ENCODE measurements at places on chromosomes 5 and 9.

DNA sequence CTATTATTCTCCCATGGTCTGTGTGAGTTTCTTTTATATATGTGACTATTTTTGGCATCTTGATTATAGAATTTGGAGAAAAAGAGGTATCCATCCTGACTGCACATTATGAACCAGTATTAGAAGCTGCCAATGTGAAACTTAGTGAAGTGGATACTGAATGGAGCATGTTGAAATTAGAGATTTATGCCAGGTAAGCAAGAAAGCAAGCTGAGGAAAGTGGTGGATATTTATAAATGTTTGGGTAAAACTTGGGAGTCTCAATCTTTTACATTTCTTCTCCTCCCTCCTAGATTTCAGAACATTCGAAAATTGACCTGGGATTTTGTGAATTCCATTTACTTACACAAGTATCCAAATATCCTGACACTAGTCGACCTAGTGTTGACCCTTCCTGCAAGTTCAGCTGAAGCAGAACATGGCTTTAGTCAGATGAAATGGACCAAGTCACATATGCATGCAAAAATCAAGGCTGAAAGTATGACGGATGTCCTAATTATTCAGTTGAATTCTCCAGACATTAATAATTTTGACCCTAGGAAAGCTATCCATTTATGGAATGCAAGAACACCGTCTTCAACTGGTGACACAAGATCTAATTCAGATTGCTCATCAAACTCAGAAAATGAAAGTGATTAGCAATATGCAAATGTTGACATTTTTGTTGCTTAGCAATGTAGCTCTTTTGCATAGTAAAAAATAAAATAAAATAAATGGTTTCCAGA, 66.8 kb upstream of the IL7R start:
- no peak for DNase-seq

DNA sequence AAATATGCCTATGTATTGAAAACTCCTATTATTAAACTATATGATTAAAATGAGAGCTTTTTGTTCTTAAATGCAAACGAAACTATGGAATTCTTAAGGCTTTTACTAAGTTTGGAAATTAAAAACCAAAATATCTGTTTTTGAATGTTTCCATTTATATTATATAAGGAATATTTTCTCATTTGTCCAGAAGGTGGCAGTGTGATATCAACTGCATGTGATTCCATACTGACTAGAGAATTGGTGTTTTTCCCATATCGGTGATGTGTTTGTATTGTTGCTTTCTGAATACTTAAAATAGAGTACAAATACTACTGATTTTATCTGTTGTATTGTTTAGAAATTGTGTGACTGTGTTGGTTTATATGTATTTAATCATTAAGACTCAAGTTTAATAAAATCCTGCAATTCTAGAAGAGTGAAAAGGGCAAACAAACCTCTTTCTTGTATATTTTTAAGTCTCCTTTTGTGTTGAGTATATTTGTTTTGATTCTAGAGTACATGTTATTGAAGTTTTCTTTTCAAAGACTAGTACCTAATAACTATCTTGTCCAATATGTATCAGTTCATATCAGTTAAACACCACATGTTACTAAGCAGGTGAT, 320.8 kb downstream of the CCDC171 start:
- DNase-seq, result no peak

DNA sequence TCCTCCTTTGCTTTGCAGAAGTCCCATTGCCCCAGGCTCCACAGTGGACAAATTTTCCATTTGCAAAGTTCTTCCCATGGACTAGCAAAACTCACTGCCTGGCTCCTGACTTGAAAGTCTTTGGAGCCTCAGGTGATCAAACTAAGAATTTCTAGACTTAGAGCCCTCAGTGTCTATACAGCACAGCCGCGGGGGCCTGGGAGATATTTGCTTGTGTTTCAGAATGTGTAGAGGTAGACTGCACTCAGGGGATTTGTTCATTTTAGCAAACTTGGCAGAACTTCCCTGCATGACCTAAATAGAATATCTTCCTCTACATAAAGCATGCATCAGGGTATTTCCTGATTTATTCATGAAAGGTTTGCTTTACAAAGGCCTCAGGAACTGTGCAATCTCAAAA, 384.2 kb upstream of the ZNF462 start:
- DNase-seq, result no peak

- DNase-seq, result no peak
Observed at GRCh38 chr5:68141494-68141893, 74.1 kb upstream of the PIK3R1 start.

- DNase-seq, result no peak
Observed at GRCh38 chr5:180100621-180101450, 29.3 kb upstream of the RNF130 start.

DNA sequence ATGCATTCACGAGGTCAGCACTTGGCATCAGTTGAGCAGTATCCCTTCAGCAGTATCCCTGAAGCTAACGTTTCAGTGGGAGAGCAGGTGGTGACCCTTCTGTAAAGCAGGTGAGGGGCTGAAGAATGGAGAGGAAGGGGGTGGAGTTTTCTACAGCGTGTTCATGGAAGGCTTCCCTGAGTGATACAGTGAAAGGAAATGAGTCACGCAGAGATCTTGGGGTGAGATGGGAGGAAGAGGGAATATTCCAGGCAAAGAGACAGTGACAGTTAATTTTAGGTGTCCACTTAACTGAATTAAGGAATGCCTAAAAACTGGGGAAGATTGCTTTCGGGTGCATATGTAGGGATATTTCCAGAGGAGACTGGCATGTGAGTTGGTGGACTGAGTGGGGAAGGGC, 25.7 kb downstream of the TAS2R1 start:
- DNase-seq, result no peak

DNA sequence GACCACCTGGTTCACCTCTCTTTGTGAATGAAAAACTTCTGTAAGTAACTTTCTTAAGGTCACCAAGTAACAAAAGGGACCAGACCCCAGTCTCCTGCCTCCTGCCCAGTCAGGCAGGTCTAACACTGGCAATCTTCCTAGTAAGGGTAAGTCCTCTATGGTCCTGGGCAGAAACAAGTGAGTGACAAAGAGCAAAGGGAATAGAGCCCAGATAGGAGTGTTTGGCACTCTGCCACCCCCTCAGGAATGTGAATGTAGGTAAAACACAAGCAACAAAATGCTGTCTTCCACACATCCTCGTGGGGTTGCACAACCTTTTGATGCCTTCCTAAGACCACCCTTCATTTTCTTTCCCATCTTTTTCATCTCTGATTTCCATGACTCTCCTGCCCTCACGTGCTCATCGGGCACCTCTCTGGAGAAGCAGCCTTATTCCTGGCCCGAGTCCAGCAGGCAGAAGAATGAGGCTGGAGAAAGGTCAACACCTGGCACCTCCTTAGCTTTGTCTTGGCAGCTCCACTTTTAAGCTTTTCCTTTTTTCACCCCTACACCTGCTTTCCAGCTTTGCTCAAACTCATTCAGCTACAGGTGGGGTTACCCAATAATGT, 90.2 kb upstream of the LHFPL2 start:
- no peak for DNase-seq

DNA sequence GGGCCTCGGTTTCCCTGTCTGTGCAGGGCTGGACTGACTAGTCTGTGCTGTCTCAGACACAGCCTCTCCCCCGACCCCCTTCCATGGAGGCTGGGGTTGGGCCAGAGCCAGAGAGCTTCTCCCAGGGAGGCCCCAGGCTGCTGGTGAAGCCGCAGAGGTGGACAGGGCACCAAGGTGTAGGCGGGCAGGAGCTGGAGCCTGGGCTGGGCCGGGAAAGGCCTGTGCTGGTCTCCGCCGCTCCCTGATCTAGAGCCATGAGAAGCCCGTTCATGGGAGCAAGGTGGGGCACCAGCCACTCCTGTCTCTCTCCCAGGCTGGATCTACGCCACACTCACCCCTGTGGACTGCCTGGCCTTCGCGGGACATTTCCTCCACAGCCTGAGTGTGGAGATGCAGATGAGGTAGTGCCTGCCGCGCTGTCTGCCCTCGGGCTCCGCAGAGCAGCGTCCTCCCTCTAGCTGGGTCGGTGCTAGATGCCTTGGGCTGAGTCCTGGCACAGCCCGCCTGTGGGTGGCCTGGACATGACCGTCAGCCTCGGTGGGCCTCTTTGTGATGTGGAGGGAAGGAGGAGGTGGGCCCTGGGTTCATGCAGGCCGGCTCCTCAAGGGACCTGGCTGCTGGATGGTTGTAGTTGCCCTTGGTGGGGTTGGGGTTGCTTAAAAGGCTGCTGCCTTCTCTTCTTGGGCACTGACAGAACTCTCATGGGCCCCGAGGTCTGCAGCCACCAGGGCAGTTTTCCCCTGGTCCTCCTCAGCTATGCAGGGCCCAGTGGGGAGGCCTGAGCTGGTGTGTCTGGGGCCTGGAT, 79.4 kb downstream of the PHF2 start:
- no peak for DNase-seq

GRCh38 chr9:116891424-116891823, 204.3 kb downstream of the TRIM32 start:
- no peak for DNase-seq

Measured in stimulated activated CD8-positive, alpha-beta memory T cell treated with anti-CD3 and anti-CD28 coated beads, Interleukin-4, amount 100 ng/mL, for 1 hour (primary cell).